Stimulated activated CD8-positive, alpha-beta memory T cell treated with anti-CD3 and anti-CD28 coated beads, Interleukin-4, amount 100 ng/mL, for 48 hours (primary cell): ENCODE measurements at places on chromosomes 5 and 9.

GRCh38 chr9:134441227-134442084 lies 115.2 kb downstream of the RXRA start:
- no peak for DNase-seq

GRCh38 chr5:176296-176823 lies 14.9 kb upstream of the LRRC14B start:
- DNase-seq = no peak

- no peak for DNase-seq
Observed at GRCh38 chr9:125435776-125436612, 174.4 kb downstream of the GAPVD1 start.

DNA sequence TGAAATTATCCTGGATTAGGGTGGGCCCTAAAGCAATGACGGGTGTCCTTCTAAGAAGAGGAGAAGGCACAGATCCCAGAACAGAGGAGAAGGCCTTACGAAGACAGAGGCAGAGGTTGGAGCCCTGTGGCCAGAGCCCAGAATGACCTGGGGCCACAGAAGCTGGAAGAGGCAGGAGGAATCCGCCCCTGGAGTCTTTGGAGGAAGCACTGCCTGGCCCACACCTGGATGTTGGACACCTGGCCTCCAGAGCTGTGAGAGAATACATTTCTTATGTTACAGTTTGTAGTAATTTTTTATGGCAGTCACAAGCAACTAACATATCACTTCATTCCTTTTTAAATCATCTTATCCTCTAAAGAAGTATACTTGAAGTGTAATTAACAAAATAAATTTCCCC lies 8.5 kb downstream of the MRPL36 start:
- DNase-seq = no peak

DNA sequence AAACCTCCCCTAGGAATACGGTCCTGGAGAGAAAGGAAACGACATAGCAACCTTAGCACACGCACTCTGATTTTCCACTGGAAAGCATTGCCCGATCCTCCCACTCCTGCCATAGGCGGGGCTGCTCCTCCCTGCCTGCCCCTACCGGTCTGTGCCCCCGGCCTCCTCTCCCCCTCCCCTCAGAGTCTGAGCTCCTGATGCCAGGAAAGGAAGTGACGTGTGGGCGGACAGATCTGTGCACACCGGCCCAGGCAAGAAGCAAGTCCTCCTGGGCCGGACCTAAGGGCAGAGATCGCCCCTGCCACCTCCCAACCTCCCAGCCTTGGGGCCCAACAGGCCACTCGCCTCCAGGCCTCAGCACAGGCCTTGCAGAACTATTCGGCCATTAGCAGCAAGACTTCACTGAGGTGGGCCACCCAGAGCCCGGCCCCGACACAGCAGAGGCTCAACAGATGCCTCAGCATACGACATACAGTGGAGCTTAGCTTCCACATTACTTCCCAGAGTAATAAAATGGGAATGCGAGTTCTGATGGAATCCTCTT lies 7.2 kb downstream of the NINJ1 start:
- DNase-seq = no peak

DNA sequence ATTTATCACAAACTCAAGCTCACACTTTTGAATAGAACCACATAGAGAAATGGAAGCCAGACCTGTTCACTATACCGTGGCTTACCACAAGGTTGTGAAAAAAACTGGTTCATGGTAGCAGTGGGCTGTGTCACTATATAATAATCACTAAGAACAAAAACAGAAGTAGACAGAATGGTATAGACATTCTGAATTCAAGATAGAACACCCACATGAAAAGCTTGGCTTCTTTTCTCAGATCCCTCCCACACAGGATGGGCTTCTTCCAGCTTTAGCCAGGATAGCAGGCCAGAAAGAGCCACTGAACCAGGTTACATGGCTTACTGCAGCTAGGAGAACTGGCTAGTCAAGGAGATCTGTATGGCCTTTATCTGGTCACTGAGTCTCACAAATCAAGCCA lies 6.1 kb upstream of the NRG2 start:
- no peak for DNase-seq

GRCh38 chr5:176646707-176647029 lies 616 bp upstream of the TSPAN17 start:
- no peak for DNase-seq

GRCh38 chr5:142181547-142182163 lies 73.1 kb downstream of the NDFIP1 start:
- DNase-seq = no peak
